ENCODE measurements at places on chromosomes 12 and 14.
A peak's percentile ranks its signal among the peaks of the same experiment; 100 is the strongest.

- DNase-seq: no peak
Measured at GRCh38 chr12:71194657-71195056, 36.9 kb upstream of the TSPAN8 start.

DNA sequence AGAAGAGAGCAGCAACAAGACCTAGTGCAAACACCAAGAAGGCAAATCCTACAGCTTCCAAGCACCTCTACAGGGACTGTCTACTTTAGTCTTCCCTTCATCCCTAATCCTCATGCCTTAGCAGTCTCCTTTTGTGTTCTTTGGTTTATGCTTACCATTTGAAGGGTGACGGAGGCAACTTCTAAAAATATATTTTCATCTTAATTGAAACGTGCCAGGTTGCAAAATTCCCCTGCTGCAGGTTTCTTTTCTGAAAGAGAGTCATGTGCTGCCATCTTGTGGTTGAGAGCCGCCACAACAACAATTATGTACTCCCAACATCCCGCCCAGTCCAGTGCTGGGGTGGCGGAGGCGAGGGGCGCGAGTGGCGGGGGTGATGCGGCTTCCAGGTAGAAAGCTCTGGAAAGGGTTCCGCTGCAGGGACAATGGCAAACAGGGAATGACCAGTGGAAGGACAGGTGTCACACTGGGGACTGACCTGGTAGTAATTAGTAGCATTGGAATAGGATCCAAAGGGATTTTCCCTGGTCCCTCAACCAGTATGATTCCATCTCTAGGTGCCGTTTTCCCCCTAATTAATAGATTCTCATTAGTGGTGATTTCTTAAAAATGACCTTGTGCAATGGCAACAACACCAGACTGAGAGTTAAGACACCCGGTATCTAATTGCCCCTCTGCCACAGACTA is 80.3 kb upstream of the GNG2 start:
- no peak for DNase-seq

GRCh38 chr12:12443431-12443878 is 86.6 kb downstream of the BORCS5 start:
- DNase-seq: no peak

DNA sequence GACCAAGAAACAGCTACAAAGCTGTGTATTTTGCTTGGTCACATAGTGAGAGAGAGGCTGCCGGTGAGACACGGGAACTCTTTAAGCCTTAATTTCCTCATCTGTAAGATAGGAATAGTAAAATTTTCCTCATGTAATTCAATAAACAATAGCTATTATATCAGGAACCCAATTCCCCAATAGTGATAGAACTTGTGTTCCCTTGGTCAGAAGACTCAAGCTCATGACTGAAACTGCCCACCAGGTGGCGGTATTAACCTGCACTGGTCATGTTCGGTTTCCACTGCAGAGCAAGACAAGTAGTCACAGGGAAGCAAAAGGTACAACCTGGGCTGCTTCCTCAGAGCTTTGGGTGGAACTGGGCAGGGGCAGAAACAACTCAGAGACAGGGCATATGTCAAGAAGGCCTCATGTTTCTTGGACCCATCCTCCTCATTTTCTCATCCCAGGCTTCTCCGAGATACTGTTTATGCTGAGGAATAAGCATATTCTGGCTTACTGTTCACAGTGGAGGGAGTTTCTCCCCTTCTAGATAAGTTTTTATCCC is 4.2 kb upstream of the AJUBA start:
- no peak for DNase-seq

DNA sequence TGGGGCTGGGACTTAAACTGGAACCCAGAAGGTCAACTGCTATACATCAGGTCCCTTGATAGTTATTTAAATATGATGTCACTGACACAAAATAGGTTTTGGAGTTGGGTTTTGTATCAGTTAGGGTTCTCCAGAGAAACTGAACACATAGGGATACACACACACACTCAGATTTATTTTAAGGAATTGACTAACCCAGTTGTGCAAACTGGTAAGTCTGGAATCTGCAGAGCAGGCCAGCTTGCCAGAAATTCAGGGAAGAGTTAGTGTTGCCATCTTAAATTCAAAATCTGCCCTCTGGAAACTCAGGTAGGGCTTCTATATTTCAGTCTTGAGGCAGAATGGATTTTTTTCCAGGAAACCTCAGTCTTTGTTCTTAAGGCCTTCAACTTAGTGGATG is 36.9 kb downstream of the MAPK1IP1L start:
- no peak for DNase-seq

GRCh38 chr12:132204063-132204792 is 60.0 kb downstream of the NOC4L start:
- no peak for DNase-seq

- DNase-seq: no peak
Measured at GRCh38 chr12:2796187-2796666, 1.5 kb downstream of the FKBP4 start.

GRCh38 chr12:72074956-72075355 is 136.3 kb downstream of the TPH2 start:
- no peak for DNase-seq

GRCh38 chr12:79778802-79779448 is 88.2 kb upstream of the PAWR start:
- DNase-seq: no peak

GRCh38 chr12:526089-526488 is 66.3 kb downstream of the B4GALNT3 start:
- DNase-seq: no peak

GRCh38 chr14:63286071-63286470 is 32.7 kb downstream of the GPHB5 start:
- no peak for DNase-seq

- peak; percentile 77 for DNase-seq
Measured at GRCh38 chr14:66507722-66508546, at the start of gene GPHN. GPHN (plus strand) TSS chr14:66508147.

DNA sequence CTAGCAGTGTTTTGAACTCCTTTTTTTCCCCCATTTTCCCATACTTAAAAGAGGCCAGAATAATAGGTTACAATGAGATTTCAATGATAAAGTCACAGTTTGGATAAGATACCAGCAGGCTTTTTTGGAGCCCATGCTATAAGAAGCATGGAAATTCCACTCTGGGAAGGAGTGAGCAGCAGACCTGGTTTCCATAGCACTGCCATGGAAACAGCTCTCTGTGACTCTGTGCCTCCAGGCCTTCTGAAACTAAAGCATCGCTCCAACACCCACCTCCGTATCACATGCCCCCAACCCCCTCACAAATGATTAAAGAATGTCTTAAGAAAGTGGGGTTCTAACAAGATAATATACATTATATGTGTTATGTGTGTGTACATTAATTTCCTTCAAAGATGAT is 165.0 kb downstream of the GRIN2B start:
- DNase-seq: no peak

Data from cortex of kidney (tissue), 1 donor.